T-helper 9 cell (primary cell): ENCODE measurements at places on chromosomes 4 and X.

GRCh38 chr4:2245057-2245786, 3.3 kb upstream of the HAUS3 start:
- DNase-seq = no peak

DNA sequence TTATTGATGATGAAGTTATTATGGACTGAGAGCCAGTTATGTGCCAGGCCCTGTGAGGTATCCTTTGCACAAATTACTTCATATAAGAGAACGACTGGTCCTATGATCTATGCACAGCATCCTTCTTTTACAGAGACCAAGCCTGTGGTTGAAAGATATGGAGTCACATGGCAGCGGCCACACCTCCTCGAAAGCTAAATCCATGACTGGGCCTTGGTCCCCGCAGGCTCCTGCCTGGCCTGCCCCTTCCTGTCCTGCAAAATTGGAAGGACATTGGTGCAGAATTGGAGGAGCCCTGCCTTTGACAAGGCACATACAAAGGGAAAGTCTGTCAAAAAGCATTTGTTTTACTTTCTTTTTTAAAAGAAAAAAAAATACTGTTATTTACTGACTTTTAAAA, 18.3 kb downstream of the SORBS2 start:
- no peak for DNase-seq

- no peak for DNase-seq
Observed at GRCh38 chr4:59503731-59504130, 1696.4 kb upstream of the ADGRL3 start.

DNA sequence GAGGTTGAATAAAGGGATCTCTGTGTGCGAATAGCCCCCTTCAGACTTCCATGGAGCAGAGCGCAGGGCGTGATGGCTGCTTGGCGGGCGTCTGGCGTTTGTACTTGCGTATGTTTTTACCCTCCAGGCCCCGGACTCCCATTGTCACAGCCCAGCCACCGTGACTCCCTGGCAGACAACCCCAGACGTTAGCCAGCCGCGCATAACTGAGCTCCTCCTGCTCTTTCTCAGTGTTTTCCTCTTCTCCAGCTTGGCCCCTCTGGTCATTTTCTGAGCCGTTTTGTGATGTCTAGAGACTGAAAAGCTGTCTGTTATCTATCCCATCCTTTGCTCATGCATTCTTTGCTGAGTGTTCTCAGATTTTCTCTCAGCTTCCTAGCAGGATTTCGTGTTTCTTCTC, 54.3 kb downstream of the IGFBP7 start:
- no peak for DNase-seq

GRCh38 chr4:176927664-176928063, 134.9 kb upstream of the VEGFC start:
- DNase-seq = no peak

GRCh38 chr4:175470131-175470530, 341.9 kb downstream of the GPM6A start:
- no peak for DNase-seq

GRCh38 chrX:24415921-24416320, 49.2 kb upstream of the PDK3 start:
- DNase-seq = no peak

GRCh38 chr4:173318240-173318639, 15.9 kb downstream of the HMGB2 start:
- DNase-seq = no peak

- DNase-seq = no peak
Observed at GRCh38 chr4:185634066-185634652, 98.9 kb upstream of the PDLIM3 start.

- DNase-seq = no peak
Observed at GRCh38 chr4:143189528-143189927, 4.8 kb downstream of the USP38 start.

DNA sequence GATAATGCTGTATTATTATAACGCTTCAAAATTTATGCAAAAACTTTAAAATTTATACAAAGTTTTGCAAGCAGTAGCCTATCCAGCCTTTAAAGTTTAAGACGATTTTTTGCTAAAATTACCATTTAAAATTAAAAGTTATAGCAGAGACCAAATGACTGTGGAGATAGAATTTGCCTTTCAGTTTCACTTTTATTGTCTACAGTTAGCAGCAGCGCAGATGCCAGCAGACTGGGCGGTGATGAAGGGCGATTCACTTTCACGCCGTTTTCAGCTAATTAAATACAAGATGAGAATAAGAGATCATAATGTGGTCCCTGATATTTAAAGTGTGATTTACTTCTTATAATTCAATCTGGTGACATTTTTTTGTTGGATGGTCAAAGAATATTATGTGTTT, 1381.5 kb upstream of the ADGRL3 start:
- no peak for DNase-seq

- no peak for DNase-seq
Observed at GRCh38 chr4:17068392-17068791, 169.9 kb upstream of the LDB2 start.

DNA sequence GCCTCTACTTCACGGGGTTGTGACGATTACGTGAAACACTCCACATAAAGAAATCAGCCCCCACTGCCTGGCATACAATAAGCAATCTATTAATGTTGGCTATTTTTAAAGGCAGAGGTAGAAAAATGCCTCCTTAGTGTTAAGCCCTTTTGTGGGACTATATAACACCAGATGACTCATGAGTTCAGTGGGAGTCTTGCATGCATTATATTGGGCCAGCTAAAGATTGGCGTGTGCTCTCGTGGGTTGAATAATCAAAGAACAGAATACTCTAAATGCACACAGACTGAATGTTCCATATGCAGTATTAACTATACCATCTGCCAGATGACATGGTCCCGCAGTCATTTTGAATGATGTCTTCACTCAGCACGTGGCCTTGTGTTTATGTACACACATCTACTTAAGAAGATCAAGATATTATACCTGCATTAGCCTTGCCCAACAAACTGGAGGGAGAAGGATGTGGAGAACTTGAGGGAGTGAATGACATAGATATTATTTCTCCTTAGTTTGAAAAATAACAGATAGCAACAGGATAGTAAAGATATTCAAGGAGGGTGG, 85.0 kb upstream of the MYOZ2 start:
- no peak for DNase-seq

GRCh38 chr4:5574386-5574785, 134.0 kb downstream of the EVC2 start:
- DNase-seq = no peak

GRCh38 chrX:154541896-154542722, 4.5 kb downstream of the G6PD start:
- no peak for DNase-seq

- no peak for DNase-seq
Observed at GRCh38 chrX:44061968-44062614, 88.9 kb upstream of the NDP start.
